Muscle of leg (tissue), 16 donors: ENCODE measurements at places on chromosomes 1 and 21. TPM values are rescaled to one million over a fixed set of nuclear protein-coding genes. Genes with fewer than 3 reads are reported as not detected.

Gene TNFRSF4
- total RNA-seq: 3.2 TPM

Gene CGN
- total RNA-seq: 0.35 TPM

Gene DCST1
- not detected for total RNA-seq

Gene NFIA
- 40.8 TPM for total RNA-seq

Gene DEPDC1
- total RNA-seq: 6.8 TPM

Gene RFX5
- 28.1 TPM for total RNA-seq

Gene GUCA2B
- total RNA-seq: not detected

Gene DNAJC28
- 2.8 TPM for total RNA-seq

Gene ZSWIM5
- 0.35 TPM for total RNA-seq

Gene B3GALT2
- 10.9 TPM for total RNA-seq

Gene MYOG
- 480 TPM for total RNA-seq

Gene OR10J1
- not detected for total RNA-seq

Gene ANGPTL3
- 0.04 TPM for total RNA-seq

Gene GNG4
- 0.27 TPM for total RNA-seq

Gene NES
- 590 TPM for total RNA-seq

DNA sequence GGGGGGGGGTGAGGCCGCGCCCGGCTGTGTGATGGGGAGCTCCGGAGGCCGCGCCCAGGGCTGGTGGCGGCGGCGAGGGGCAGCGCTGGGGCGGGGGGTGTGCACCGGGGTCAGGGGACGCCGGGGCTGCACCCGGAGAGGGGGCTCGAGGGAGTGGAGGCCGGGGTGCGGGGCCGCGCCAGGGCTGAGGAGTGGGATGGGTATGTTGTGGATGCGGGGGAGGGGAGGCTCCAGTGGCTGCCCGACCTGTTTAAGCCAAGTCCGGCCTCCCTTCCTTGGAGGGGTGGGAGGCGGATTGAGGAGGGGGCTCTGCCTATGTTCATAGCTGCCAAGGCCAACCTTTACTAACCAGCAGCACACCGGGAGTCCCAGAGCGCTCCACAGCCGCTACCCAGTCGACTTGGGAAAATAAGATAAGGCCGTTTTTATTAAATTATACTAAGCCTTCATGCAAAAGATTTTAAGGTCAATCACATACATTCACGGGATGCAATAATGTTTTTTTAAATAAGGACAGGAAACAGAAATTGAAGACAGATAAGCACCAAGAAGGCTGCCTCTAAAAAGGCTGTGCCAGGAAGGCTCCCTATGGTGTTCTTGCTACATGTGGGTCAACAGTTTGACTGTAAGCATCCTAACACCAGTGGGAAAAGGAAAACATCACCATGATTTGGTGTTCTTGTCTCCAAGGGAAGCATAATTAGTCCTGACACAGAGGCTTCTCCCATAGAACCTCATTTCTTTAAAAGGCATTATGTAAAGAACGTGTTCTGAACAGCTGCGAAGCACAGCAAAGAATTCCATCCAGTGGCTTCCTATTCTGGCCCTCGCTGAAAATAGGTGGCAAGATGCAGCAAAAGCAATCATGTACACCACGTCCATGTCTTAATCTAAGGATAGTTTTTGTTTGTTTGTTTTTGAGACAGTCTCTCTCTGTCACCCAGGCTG is 626 bp upstream of the HLCS start:
- peak; percentile 32 for DNase-seq

- peak; percentile 94 for DNase-seq
Observed at GRCh38 chr1:61157468-61157987, 75.2 kb downstream of the NFIA start.

DNA sequence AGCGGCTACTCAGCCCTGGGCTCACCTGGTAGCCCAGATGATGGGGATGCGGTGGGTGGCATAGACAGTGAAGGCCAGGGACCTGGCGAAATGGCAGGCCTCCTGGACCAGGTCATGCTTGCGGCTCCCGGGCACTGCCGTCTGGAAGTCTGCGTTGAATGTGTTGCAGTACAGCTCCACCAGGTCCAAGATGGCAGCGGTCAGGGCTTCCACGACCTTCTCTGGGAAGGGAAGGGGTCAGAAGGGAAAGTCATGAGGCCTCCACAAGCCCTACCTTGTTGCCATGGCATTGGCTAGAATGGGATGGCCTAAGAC is 38.8 kb downstream of the PIK3C2B start:
- no peak for DNase-seq

DNA sequence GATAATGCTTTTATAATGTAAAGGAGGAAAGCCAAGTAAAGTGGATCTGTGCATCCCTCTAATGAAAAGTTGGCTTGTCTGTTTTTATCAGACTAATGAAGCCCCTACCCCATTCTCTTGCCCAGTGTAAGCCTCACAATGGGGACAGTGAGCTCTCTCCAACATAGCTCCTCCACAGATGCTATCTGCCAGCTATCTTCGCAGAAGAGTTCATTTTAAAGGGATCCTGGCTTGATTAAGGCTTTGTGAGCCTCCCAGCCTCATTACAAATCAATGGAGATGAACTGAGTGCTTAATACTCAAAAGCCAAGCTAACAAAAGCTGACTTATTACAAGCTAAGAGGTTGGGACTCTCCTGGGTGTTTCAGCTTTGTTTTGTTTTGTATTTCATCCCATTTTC is 514.7 kb downstream of the NUF2 start:
- DNase-seq: no peak

GRCh38 chr1:231355171-231355570 is 17.1 kb downstream of the SPRTN start:
- no peak for DNase-seq

DNA sequence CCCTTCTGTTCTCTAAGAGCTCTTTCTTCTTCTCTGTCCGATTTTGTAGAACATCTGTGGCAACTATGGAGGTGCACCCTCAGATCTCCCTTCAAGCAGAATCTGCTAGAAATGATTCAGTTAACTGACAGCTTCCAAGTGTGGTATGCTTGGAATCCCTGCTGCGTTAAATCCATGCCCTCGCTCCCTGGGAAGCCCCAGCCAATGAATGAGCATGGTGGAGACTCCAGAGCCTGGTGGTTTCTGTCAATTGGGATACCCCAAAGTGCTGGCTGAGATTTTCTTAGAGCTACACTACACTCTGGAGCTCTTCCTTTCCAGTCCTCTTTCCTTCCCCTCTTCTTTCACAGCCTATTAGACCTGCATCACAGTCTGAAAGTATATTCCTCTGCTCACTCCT is 116.3 kb upstream of the C1orf21 start:
- no peak for DNase-seq

- no peak for DNase-seq
Observed at GRCh38 chr1:94090761-94091160, 30.2 kb downstream of the ABCA4 start.

- DNase-seq: no peak
Observed at GRCh38 chr1:10637834-10638558, 158.4 kb downstream of the CASZ1 start.

GRCh38 chr1:89762779-89763648 is 57.8 kb upstream of the LRRC8D start:
- peak; percentile 93 for DNase-seq

GRCh38 chr21:40595806-40596205 is 251.2 kb downstream of the DSCAM start:
- no peak for DNase-seq

- DNase-seq: no peak
Observed at GRCh38 chr1:113653741-113654140, 105.5 kb downstream of the PHTF1 start.

GRCh38 chr1:174942547-174943255 is 57.0 kb upstream of the CACYBP start:
- peak; percentile 55 for DNase-seq

DNA sequence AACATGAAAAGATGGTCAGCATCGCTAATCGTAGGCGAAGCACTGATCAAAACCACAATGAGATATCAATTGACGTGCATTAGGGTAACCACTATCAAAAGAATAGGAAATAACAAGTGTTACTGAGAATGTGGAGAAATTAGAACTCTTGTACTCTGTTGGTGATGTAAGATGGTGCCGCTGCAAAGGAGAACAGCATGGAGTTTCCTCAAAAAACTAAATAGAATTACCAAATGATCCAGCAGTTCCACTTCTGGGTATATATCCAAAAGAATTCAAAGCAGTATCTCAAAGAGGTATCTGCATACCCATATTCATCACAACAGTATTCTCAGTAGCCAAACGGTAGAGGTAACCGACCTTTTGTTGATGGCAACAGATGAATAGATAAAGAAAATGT is 8.3 kb upstream of the CD101 start:
- no peak for DNase-seq

DNA sequence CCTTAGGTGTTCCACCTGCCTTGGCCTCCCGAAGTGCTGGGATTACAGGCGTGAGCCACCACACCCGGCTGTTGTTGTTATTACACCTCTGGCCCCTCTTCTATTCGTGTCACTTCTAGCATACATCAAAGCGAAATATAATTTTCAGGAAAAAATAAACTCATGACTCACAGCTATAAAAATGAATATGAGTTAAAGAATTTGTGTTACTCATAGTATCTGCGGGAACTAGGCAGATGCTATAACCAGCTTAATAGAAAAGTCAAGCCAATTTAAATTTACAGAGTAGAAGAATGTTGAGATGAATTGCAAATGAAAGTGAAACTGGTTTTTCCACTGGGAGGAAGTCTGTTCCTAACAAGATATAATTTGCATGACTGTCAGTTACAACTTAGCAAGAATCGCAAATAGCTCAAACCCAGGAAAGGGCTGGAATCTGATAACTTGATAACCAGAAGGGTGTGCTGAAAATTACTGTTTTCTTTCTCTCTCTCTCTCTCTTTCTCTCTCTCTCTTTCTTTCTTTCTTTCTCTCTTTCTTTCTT is 11.2 kb downstream of the OR2W3 start:
- DNase-seq: peak; percentile 9

- DNase-seq: no peak
Observed at GRCh38 chr1:223276029-223276428, 87.9 kb downstream of the SUSD4 start.

- no peak for DNase-seq
Observed at GRCh38 chr21:14358775-14359174, 24.2 kb downstream of the HSPA13 start.

DNA sequence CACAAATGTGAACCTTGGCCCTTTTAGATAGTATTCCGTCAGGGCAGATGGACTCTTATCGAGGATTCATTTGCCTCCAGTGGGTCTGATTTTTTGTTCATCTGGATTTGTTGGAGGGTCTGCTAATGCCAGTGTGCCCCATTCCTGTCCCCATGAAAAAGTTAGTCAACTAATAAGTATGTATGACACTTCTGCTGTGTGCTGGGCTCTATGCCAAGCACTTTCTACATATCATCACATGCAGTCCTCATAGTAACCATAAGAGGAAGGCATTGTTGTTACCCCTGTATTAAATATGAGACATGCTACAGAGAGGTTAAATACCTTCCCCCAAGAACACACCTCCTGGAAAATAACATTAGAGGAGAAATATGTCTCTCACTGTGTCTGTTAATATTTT is 46.6 kb upstream of the MAB21L3 start:
- peak; percentile 13 for DNase-seq

- peak; percentile 61 for DNase-seq
Observed at GRCh38 chr1:12604114-12604874, 13.7 kb downstream of the DHRS3 start.

- DNase-seq: no peak
Observed at GRCh38 chr1:236495467-236496112, 28.2 kb upstream of the LGALS8 start.

DNA sequence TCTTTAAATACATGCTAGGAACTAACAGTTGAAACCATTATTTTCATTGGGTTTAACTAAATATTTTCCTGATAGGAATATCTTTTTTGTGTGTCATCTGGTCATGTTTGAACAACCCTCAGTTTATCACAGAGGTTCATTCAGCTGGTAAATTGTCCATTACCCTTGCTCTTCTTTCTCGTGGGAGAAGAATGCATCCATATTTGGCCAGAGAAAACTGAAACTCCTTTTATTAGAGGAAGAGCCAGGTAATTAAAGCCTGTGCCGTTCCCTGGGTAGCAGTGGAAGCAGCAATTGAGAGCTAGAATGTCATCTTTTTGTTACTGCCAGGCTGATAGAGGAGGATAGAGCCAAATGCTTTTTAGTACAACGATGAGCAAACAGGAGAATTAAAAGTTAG is 587.2 kb upstream of the ZRANB2 start:
- DNase-seq: no peak

DNA sequence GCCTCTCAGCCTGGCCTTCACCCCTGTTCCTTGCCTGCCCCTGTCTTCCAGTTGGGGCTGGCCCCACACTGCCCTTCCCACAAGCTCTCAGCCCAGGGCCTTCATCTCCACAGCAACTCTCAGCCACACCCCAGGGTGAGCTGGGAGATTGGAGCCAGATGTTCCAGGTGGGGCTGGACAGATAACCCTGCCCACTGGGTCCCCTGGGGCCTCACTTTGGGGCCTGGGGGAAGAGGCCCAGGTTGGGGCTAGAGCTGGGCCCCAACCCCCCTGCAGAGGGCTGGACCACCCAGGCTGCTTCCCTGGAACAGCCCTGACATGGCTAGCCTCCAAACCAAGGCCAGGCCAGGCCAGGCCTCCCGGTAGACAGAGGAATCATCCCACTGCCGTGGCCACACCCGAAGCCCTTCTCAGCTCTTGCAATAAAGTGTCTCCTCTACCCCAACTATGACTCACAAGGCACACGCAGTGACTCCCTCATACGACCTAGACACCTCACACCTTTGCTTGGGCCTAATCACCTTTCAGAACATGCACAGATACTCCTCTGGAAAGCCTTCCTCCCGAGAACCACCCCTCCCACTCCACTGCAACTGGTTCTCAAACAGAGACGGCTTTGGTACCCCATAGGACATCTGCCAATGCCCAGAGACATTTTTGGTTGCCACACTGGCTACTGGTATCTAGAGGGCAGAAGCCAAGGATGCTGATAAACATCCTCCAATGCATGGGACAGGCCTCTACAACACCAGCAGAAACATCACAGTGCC is 22.2 kb downstream of the SLC2A1 start:
- peak; percentile 61 for DNase-seq

- DNase-seq: no peak
Observed at GRCh38 chr1:8171751-8172464, 145.8 kb upstream of the ERRFI1 start.

DNA sequence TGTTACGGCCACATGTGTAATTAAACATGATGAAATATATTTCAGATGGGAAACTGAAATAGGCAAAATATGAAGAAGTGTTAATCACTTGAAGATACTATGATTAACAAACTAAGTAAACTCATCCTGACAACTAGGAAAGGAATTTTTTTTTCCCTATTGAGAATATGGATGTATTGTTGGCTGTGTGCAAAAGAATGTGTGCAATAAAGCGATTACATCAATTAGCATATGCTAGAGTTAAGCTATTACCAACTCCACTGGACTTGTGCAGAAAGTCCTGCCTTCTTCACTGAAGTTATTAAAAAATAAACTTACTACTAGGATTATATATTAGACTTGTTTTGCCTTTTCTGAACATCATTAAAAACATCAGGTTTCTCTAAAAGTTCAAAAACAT is 143.2 kb upstream of the DMRTA2 start:
- no peak for DNase-seq

- DNase-seq: no peak
Observed at GRCh38 chr1:4573526-4573925, 80.9 kb upstream of the AJAP1 start.

DNA sequence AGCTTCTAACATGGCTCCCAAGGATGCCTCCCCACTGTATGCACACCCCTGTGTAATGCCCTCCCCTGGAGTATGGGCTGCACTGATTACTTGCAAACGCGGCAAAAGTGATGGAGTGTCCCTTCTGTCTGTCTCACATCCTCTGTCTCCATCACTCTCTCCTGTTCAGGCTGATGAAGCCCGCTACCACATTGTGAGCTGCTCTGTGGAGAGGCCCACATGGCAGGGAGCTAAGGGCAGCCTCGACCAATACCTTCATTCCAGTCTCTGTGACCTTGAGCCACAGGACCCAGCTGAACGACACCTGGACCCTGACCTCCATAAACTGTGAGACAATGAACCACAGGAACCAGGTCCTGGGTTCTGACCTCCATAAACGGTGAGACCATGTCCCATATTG is 154.1 kb upstream of the ETV3 start:
- no peak for DNase-seq
